ENCODE measurements at places on chromosomes 12 and 14. TPM values are rescaled to one million over a fixed set of nuclear protein-coding genes. Genes with fewer than 3 reads are reported as not detected.

Gene RAD51AP1
- 16.0 TPM for polyA plus RNA-seq

GRCh38 chr12:124393414-124393790, 98.5 kb downstream of the RFLNA start:
- H3K36me3 ChIP-seq = peaks cover 57% of the 10 kb centered on the region
- no peak overlapping the region for H3K4me3 ChIP-seq
- no peak for DNase-seq
- no peak overlapping the region for H3K27ac ChIP-seq
- H3K4me1 ChIP-seq = peaks cover 59% of the 10 kb centered on the region

DNA sequence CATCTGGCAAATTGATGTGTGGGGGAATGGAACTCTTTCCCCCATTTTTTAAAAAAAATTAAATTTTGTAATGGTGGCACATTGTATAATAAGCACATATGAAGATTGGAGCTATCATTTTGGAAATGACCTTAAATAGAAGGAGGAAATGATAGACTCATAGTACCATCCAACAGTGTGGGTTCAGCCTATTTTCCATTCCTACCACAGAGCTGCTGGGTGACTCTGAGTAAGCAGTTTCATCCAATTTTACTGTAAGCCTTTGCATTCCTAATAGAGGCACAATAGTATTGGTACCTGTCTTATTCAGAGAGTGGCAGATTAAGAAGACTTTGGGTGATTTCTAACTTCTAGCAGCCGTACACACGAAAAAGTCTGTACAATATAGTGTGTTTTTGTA, 304.5 kb downstream of the RAD51B start:
- no peak overlapping the region for H3K4me3 ChIP-seq
- no peaks in the 10 kb centered on the region for H3K36me3 ChIP-seq
- peaks cover 14% of the 10 kb centered on the region for H3K4me1 ChIP-seq
- no peak for DNase-seq
- H3K27ac ChIP-seq = no peak overlapping the region
- no peaks in the 10 kb centered on the region for H3K27me3 ChIP-seq

- H3K4me3 ChIP-seq = no peak overlapping the region
- no peaks in the 10 kb centered on the region for H3K36me3 ChIP-seq
- no peaks in the 10 kb centered on the region for H3K4me1 ChIP-seq
These were observed 70.8 kb downstream of the KCNA5 start for GRCh38 chr12:5114436-5114835.
